ENCODE measurements at places on chromosomes 5 and 9.

DNA sequence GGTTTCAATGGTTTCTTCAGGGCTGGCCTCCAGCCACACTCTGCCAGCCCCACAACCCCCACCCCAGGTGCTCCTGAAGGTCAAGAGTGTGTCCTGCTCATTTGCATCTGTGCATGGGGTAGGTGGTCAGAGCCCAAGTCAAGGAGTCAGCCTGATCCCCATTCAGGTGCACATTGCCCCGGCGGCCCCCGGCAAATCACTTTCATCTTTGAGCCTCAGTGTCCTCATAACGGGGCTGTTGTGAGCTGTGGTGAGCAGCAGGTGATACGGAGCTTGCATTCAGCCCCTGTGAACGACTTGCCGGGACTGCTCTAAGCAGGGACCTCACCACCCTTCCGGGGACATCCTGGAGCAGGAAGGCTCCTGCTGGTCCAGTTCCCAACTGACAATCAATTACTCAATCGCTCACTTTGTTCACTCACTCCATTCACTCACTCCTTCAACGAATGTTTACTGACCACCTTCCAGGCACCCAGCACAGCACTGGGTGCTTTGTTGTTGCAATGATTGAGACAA lies 93.2 kb upstream of the CPEB4 start:
- no peak for DNase-seq

- DNase-seq: peak; percentile 63
Measured at GRCh38 chr9:76707510-76707909, 56.7 kb upstream of the PCA3 start.

- DNase-seq: peak; percentile 39
Measured at GRCh38 chr9:105416840-105417239, 31.0 kb upstream of the FSD1L start.

GRCh38 chr9:137411645-137412380 lies 11.1 kb downstream of the EXD3 start:
- DNase-seq: peak; percentile 85

GRCh38 chr9:93216073-93216365 lies 32.1 kb downstream of the WNK2 start:
- DNase-seq: no peak

DNA sequence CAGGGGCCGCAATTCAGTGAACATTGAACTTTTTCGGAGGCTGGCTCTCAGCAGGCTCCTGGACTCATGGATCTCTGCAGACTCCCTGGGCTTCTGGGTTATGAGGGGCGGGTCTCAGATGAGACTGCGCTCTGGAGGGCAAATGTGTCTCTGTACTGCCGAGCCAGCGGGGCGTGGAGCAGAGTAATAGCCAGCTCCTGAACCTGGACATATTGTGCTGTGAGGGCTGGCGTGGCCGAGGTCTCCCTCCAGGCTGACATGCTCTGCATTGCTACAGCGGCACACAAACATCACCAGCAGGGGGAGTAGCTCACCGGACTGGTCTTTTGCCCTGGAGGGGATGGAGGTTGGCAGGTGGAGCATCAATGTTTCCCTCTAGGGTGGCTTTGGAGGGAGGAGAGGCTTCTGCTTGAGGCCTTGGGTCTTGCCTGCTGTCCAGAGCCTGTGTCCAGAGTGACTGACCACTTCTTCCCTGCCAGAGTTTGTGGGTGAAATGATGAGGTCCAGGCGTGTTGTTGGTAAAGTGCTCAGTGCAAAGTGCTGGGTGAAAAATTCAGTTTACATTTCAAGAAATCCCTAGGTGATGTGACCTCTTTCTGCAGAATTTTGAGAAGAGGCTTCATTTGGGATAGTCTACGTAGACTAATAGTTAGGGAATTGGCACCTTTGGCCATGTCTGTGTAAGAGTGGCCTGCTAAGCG lies 10.9 kb upstream of the GADD45G start:
- DNase-seq: peak; percentile 79

GRCh38 chr5:28523888-28524635 lies 1485.7 kb upstream of the CDH9 start:
- no peak for DNase-seq

GRCh38 chr5:158506648-158507047 lies 593.1 kb downstream of the EBF1 start:
- no peak for DNase-seq

GRCh38 chr9:100354121-100354800 lies 1.5 kb upstream of the TEX10 start:
- DNase-seq: no peak

DNA sequence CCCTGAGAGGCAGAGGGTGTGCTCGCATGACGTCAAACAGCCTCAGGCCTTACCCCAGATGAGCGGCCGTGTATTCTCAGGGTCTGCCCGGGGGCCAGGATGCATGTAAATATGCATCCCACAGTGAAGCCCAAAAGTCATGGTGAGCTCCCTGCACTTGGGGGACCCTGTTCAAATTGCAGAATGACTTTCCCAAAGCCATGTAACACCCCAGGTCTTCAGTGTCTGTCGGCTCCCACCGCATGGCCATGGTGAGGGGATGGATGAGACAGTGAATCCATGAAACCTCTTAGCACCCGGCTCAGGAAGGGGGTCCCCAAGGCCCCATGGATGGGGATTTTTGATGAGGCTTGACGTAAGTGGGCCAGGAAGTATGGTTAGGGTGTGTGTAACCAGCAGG lies 9.3 kb upstream of the COL5A1 start:
- no peak for DNase-seq

GRCh38 chr5:124234770-124235562 lies 511.5 kb downstream of the ZNF608 start:
- no peak for DNase-seq

- DNase-seq: no peak
Measured at GRCh38 chr5:75716715-75717081, 539 bp downstream of the POC5 start.
